ENCODE measurements at places on chromosomes 13 and 19. TPM values are rescaled to one million over a fixed set of nuclear protein-coding genes. Genes with fewer than 3 reads are reported as not detected.

The IGSF23 gene
- not detected for total RNA-seq

The GAPDHS gene
- total RNA-seq, result not detected

The FFAR3 gene
- not detected for total RNA-seq

The NLRP11 gene
- not detected for total RNA-seq

The CELF5 gene
- total RNA-seq, result not detected

The CGB8 gene
- total RNA-seq, result not detected

The ZNF667 gene
- total RNA-seq, result 0.90 TPM

The TRIP10 gene
- 215 TPM for total RNA-seq

The CBY2 gene
- not detected for total RNA-seq

The GPC5 gene
- not detected for total RNA-seq

The IQCN gene
- 0.46 TPM for total RNA-seq

The CCDC70 gene
- total RNA-seq, result not detected

The GPX4 gene
- 560 TPM for total RNA-seq

- no peak for DNase-seq
Observed at GRCh38 chr19:32022044-32022640, 323.3 kb upstream of the ZNF507 start.

- DNase-seq, result no peak
Observed at GRCh38 chr19:4443966-4444764, 13.4 kb downstream of the UBXN6 start.

GRCh38 chr13:45433381-45433790 is 15.2 kb upstream of the SLC25A30 start:
- no peak for DNase-seq

DNA sequence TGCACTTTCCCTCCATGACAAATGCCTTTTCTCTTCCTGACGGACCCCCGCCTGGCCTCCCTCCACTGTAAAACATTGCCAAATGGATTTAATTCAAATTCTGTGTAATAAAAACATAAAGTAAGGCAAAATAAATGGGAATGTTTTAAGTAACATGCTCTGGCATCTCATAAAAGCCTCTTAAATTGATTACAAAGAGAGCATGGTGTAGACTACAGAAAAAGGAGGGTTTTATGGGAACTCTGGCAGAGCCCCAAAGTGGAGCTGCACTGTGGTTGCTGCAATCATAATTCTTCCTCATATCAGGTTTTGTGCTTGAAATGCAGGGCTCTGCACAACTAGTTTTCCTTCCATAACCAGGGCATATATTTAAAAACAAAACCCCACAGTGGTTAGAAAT is 44.3 kb upstream of the SIAH3 start:
- no peak for DNase-seq

DNA sequence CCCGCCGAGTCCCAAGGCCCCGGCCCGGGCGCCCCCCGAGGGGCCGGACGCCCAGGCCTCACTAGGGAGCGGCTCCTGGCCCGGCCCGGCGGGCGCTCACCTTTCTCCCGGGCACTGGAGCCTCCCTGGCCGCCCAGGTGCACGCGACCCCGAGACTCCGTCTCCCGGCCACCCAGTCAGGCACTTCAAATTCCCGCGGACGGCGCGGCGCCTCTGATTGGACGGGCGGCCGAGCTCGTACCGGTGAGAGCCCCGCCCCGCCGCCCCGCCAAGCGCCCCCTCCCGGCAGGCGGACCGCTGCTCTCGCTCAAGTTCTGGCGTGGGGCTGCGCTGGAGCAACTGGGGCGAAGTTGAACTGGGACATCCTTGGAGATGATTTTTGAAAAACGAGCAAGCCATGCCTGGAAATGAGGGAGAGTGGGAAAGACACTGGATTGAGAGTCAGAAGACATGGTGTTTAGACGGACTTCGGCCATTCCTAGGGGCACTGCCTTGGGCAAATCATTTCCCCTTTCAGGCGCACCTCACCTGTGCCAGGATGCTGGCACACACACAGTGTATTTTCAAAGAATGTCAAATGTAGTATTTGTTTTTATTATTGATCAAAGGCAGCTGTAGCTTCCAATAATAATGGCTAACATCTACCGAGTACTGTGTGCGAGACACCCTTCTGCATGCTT is 485.3 kb downstream of the UQCRFS1 start:
- no peak for DNase-seq

- DNase-seq, result no peak
Observed at GRCh38 chr13:27709779-27710178, 82.5 kb upstream of the GSX1 start.

DNA sequence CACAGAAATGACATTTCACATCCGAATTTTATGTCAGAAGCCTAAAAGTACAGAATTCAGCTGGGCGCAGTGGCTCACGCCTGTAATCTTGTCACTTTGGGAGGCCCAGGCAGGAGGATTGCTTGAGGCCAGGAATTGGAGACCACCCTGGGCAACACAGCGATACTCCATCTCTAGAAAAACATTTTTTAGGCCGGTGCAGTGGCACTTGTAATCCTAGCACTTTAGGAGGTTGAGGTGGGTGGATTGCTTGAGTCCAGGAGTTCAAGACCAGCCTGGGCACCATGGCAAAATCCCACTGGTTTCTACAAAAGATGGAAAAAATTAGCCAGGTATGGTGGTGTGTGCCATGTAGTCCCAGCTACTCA is 15.3 kb downstream of the NOP53 start:
- no peak for DNase-seq

DNA sequence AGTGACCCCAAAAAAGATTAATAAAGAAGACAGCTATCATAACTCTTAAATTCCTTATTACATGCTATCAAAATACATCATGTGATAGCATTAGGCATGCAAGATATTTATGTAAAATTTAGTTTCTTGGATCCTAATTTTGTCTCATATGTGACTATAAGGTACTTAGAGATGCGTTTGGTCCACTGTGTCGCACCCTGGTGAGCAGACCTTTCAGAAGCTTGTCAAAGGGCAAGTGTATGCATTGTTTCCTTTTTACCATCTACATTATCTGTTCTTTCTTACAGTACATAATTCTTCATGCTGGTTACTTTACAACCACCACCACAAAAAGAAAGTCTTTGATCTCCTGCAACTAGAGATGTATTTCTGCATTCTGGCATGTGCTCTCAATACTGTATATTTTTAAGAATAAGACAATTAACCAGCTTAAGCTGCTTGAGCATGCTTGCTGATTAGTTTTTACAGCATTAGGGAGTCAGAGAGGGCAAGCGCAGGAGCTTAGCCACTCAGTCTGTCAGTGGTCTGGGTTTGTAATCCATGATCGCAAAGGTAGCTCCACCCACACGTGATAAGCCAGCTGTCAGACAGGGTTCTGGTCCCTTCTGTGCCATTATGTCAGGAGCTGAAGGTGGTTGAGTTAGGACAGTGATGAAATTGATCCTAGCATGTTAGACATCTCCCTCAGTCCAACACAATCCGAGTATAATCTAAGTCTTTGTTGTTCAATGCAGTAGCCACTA is 500.9 kb downstream of the MYO16 start:
- DNase-seq, result no peak

DNA sequence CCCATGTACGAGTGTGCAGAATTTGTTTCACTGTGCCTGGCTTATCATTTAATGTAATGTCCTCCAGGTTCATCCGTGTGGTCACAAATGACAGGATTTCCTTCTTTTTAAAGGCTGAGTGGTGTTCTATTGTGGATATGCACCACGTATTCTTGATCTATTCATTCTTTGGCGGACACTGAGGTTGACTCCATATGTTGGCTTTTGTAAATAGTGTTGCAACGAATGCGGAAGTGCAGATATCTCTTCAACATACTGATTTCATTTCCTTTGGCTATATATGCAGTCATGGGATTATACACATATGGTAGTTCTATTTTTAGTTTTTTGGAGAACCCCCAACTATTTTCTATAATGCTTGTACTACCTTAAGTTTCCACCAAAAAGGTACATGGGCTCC is 13.0 kb downstream of the OR7A5 start:
- no peak for DNase-seq

DNA sequence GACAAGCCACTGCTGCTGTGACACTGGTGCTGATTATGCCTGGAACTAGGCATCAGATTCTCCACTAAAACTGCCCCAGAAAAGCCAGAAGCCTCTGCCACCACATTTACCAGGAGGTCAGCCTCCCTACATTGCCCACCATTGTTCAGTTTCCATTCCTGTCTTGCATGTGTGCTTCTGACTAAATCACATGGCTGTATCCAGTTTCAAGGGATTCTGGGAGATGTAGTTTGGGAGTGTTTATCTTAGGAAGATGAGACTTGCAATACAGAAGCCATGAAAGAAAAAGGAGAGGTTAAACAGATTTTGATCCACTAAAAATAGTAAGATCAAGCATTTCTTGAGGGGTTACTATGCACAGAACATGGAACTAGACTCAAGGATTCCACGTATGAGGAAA is 40.7 kb upstream of the SERPINE3 start:
- DNase-seq, result no peak

DNA sequence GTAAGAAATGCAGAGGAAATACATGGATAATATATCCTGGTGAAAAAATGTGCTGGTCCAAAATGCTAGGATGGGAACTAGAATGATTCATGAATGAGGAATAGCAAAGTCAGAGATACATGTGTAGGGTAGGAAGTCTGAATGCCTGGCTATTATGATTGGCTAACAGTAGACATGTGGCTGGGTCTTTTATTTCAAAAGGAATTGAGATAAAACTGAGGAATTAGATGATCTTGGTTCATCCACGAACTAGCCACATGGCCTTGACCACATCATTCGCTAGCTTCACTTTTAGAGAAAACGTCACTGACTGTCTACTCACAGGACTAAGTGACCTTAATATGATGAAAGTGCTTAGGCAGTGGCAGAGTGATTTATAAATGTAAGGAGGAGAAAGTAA is 103.1 kb downstream of the TRPC4 start:
- DNase-seq, result no peak

DNA sequence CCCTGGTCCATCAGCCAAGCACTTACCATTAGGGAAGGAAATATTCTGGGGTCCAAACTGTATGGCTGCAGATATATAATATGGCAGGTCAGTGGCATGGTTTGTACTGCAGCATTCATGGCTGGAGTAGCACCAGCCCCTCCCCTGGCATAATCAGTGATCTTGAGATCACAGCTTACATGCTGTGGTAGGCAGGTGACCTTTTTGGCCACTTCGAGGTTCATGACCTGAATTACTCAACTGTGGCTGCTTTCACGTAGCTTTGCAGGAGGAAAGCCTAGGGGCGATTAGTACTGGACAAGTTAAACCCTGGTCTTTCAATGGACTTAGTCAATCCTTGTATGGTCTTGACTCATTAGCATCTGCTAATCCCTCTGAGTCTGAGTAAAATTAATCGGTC is 169.8 kb downstream of the SPRY2 start:
- no peak for DNase-seq

- DNase-seq, result no peak
Observed at GRCh38 chr19:45529420-45529785, 22.1 kb downstream of the VASP start.

DNA sequence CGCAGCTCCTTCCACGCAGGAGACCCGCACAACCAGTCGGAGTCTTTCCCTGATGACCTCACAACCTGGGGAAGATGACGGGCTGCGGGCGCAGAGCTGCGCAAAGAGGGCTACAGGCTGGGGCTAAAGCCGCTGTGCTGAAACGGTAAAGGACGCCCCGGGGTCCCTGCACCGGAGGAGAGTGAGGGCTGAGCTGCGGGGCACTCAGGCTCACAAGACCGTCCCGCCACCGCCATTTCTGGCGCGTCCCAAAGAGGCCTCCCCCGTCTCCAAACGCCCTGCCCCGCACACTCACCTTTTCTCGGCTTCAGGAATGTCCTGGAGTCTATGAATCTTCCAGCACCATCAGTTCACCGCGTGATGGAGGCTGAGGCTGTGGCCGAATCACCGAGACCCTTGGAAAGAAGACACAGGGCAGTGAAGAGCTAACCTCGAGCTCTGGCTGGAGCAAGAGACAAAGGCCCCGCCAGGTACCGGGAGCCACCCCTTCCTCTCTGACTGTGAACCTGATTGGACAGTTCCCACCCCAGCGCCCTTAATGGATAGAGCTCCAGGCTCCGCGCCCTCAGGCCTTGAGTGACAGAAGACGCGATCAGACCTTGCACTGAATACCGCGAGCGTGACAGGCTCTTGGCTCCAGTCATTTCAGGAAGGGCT is 41.8 kb upstream of the ZNF429 start:
- DNase-seq, result peak; percentile 58
